ENCODE measurements at places on chromosomes 5 and 9.

- no peak for DNase-seq
Measured at GRCh38 chr5:72238712-72239445, 81.2 kb downstream of the MRPS27 start.

DNA sequence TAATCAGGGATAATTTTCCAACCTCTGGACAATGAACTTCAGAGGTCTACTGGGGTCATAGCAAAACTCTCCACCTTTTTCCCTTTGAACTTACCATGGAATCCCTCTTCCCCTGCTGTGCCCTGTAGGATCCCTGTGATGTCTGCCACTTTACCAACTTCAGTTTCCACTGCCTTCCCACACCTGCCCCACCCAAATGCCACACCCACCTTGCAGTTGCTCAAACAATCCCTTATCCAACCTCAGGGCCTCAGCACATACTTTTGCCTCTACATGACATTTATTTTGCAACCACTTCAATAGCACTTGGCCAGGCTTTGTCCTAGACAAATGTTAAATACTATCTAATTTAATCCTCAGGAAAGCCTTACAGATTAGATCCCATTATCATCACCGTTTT, 463.7 kb upstream of the WWC1 start:
- no peak for DNase-seq

DNA sequence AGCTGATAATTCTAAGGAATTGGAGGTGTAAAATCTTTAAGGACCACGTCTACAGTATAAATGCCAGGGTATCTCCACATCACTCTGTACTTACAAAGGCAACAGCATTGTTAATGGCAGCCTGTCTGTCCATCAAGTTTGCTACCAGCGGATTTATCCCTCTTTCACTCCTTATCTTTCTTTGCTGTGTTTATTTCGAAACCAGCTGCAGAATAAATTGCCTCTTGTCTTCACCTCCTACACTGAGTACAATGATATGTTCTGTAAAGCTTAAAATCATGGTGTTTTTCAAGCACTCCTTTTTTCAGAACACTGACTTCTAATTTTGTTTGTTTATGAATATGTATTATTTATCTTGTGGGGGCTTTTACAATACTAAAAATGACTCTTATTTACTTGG, 1088.1 kb downstream of the NR2F1-AS1 start:
- no peak for DNase-seq

DNA sequence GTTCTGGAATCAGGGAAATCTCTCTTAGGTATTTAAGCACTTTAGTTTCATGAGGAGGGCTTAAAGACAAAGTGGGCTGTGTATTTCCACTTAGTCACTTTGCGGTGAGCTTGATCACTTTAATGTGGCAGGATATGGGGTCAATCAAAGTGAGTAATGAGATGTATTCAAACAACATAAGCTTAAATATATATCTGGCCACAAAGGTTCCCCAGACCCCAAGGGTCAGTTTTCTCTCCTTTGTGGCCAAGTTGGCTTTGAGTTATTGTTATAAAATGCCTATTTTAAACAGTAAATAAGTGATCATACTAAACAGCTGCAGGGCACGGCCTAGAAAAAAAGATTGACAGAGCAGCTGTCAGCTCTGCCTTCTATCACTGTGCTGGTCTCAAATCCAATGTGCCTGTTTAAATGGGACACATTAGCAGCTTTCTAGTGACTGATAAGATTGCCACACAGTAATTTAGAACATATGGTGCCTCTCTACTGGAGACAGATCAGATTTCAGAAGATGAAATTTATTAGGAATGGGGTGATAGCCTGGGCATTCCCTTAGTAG, 363.9 kb downstream of the AGTPBP1 start:
- no peak for DNase-seq

DNA sequence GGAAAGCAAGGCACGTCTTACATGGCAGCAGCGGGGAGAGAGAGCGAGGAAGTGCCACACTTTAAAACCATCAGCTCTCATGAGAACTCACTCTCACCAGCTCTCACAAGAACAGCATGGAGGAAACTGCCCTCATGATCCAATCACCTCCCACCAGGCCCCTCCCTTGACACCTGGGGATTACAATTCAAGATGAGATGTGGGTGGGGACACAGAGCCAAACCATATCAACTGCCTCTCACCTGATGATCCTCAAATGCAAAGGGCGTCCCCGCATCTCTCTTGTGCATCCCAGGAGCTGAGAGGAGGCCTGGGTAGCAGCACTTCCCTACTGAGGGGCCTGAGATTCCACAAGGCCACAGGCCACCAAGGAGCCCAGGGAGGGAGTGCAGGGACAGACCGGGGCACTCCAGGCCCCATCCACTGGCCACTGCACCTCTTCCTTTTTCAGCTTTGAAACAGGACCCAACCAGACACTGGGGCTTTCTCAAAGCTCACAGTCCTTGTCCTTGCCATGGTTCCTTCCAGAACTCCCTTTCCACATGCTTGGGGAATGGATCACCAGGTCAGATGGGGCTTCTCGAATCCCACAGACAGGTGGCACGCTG, 54.5 kb upstream of the IL17B start:
- no peak for DNase-seq

DNA sequence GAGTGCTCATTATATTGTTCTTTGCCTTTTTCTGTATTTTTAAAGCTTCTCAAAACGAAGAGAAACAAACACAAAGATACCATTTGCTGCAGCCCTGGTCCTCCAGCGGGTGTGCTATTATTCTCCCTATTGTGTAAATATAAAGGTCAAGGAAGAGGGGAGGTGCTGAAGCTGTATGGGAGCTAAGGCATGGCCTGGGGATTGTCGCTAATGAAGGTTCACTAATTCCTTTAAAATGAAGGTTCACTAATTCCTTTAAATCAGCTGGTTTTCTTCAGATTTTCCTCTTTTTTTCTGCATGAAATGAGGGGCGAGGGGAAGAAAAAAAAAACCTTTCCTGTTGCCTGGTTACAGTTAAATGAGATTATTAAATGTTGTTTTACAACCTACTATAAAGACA, 74.5 kb upstream of the MAP1B start:
- no peak for DNase-seq

DNA sequence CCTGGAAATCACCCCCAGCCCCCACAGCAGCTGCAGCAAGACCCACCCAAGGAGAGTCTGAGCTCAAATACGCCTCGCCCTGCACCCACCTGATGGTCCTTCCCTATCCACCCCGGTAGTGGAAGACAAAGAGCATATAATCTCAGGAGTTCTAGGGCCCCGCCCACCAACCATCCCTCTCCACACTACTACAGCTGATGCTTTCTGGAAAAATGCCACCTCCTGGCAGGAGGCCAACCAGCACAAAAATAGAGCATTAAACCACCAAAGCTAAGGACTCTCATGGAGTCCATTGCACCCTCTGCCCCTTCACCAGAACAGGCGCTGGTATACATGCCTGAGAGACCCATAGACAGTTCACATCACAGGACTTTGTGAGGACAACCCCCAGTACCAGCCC, 22.5 kb upstream of the NIPSNAP3A start:
- no peak for DNase-seq

GRCh38 chr5:102865171-102865509, 110.0 kb downstream of the PAM start:
- DNase-seq = no peak

DNA sequence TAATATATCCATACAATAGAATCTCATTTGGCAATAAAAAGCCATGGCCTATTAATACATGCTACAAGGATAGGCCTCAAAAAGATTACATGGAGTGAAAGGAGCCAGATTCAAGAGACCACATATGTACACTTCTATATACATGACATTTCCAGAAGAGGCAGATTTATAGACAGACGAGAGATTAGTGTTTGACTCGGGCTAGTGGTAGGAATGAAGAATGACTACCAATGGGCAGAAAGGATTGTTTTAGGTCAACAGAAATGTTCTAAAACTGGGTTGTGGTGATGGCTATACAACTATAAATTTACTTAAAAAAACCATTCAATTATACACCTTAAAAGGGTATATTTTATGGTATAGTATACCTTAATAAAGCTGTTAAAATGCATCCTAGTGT, 41.9 kb downstream of the SETX start:
- no peak for DNase-seq

DNA sequence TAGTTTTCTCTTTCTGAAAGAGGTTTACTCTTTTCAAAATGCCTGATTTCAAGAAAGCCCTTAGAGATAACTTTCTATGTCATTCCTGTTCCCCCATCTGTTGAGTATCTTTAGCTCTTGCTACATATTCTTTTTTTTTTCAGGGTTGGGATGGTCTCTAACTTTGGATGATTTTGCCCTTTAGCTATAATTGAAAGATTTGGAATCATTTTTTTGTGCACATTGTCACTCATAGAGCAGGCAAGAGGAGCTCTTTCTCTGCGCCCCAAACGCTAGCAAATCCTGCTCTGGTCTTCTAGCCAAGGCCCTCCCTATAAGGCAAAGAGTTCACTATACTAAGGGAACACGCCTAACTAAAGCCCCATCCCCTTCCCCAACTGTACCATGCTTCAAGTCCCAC, 316.9 kb downstream of the TMEM232 start:
- DNase-seq = no peak

GRCh38 chr9:29882767-29883166, 2309.5 kb upstream of the C9orf72 start:
- DNase-seq = no peak

DNA sequence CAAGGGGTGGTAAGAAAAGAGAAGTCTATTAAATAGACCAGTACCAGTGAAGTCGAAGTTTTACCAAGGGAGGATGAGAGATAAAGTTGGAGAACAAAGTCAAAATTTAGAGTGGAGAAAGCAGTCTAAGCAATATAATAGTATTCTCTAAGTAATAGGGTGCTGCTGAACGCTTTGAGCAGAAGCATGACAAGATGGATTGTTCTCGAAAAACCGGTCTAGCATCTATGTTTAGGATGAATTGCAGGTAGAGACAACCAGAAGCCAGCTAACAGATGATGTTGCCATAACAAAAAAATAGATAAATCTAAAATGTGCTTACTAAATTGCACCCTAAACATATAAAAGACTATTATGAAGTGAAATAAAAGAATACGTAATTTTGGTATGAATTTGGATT, 237.0 kb downstream of the PRELID2 start:
- no peak for DNase-seq

GRCh38 chr5:55634209-55634805, 77.8 kb downstream of the SLC38A9 start:
- no peak for DNase-seq

GRCh38 chr9:6667633-6668280, 22.2 kb upstream of the GLDC start:
- no peak for DNase-seq

GRCh38 chr5:64900618-64901017, 131.9 kb downstream of the CWC27 start:
- DNase-seq = no peak

DNA sequence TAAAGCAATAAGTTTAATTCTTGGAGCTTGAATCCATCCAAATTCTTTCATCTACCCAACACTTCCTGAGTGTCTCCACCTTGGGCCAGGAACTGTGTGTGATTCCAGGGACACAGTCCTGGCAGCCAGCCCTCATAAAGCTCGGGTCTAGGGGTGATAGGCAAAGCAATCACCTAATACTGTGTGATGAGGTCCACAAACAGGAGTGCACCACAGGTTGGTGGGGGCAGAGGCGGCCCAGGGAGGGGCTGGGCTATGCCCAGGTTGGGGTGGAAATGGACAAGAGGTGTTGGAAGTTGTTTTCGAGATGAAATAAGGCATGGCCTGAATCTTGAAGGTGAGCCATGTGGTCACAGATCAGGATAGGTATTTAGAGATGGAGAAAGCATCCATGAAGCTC, 133.9 kb upstream of the PTCH1 start:
- DNase-seq = no peak

DNA sequence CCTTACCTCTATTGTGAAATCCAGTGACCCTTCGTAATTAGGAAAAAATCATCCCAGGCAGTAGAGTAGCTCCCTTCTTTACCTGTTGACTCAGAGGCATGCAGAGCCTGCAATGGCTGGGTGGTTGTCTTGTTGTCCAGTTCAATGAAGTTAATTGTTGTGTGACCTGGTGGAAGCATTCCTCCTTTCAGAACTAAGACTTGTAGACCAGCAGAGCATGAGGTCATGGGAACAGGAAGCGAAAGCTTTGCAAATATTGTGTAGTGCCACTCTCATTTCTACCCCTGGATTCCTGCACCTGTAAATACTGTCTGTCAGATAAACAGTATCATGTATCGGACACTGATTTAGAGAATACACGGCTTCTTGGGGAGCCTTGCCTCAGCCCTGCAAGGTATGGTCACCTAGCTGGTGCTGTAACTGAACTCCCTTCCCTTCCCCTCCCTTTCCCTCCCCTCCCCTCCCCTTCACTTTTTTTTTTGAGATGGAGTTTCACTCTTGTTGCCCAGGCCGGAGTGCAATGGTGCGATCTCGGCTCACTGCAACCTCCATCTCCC, 5.7 kb upstream of the PRXL2C start:
- no peak for DNase-seq

GRCh38 chr9:715300-715699, 126.2 kb upstream of the DMRT1 start:
- DNase-seq = no peak

DNA sequence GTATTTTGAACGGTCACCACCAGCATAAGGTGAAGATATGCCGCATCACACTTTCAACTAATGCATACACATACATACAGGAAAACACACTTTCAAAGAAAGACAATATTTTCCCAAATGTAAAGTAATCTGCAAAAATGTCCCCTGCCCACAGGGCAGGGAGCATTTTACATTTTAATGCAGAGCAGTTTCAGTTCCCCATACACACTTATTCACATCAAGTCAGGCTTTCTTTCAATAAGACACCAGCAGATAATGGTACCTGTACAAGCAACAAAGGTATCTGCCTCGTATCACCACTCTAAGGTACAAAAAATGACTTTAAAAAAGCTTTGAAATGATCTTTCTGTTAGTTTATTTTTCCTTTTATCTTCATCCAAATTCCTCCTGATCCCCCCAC, 247.1 kb upstream of the CCNG1 start:
- DNase-seq = no peak

DNA sequence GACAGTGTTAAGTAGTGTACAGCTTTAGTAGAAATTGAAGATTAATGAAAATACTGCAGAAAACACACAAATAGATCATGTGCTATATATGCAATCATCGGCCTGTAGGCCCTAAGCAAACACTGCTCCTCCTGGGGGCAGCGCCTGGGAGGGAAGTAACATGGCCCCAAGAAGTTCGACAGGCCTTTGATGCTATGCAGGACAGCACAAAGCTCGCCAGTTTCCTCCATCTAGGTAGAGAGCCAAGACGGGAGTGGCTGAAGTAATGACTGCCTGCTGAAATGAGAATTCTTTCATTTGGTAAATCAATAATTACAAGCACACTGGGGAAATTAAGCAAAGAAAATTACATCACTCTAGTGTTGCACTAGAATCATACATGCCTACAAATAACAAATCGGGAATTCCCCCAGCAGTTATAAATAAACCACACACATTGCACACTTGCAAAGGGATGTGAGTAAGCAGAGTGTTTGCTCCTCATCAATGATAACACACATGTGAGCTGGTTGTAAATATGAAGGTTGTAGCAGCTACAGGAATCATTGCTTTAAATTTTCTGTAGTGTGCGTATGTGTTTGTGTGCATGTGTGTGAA, 219.9 kb upstream of the NFIL3 start:
- DNase-seq = no peak

- DNase-seq = no peak
Measured at GRCh38 chr5:123571927-123572326, 60.0 kb downstream of the CSNK1G3 start.

- no peak for DNase-seq
Measured at GRCh38 chr5:149210225-149210624, 61.4 kb upstream of the AFAP1L1 start.

GRCh38 chr5:59758566-59758965, 135.0 kb downstream of the PDE4D start:
- DNase-seq = no peak
